ENCODE measurements at places on chromosomes 13 and 19.
A peak's percentile ranks its signal among the peaks of the same experiment; 100 is the strongest.

- DNase-seq: no peak
Observed at GRCh38 chr13:85469320-85469719, 329.9 kb downstream of the SLITRK6 start.

GRCh38 chr19:5621311-5621944 is 1.1 kb downstream of the SAFB2 start:
- no peak for DNase-seq

- no peak for DNase-seq
Observed at GRCh38 chr19:18791315-18791678, 192 bp upstream of the COMP start.

- no peak for DNase-seq
Observed at GRCh38 chr13:44833139-44833538, 156.1 kb downstream of the NUFIP1 start.

GRCh38 chr19:30070968-30071632 is 129.1 kb downstream of the URI1 start:
- DNase-seq: peak; percentile 40

- no peak for DNase-seq
Observed at GRCh38 chr19:6826281-6826920, 53.9 kb downstream of the VAV1 start.

DNA sequence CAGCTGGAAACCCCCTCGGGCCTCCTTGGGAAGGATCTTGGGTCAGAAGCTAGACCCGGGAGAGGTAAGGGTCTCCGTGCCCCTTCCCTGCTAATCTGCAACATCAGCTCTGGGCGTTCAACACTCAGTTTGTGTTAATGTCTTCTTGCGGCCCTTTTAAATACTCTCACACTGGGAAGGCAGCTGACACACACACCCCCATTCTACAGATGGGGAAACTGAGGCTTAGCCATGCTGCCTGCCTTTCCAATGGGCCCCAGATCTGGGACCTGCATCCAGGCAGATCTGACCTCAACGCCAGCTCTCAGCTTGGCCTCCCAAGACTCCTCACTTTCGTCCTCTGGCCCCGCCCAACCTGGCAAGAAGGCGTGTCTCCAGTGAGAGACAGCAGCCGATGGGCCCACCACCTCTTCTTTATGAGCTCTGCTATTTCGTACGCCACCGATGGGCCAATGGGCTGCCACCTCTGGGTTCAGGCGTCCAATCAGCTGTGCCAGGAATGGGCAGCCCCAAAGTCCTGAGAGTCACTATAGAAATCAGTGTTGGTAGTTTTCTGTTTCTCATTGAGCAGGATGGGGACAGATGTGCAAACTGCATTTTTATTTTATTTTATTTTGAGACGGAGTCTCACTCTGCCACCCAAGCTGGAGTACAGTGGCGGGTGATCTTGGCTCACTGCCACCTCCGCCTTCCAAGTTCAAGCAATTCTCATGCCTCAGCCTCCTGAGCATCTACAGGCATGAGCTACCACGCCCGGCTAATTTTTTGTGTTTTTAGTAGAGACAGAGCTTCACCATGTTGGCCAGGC is 43.8 kb downstream of the DNM2 start:
- DNase-seq: no peak

DNA sequence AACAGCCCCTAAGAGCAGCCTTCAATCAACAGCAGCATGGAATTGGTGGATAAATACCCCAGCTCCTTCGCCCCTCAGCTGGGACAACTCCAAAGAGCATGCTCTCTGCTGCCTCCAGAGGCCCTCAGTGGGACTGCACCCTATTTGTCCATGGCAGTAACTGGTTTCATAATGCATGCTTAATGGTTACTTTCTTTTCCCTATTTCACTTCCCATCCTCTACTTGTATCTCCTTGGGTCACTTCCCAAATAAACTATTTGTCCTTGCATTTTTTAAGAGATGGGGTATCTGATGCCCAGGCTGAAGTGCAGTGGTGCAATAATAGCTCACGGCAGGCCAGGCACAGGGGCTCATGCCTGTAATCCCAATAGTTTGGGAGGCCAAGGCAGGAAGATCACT is 13.5 kb upstream of the TPM4 start:
- DNase-seq: no peak

- DNase-seq: no peak
Observed at GRCh38 chr13:74743992-74744391, 609.8 kb upstream of the KLF12 start.

DNA sequence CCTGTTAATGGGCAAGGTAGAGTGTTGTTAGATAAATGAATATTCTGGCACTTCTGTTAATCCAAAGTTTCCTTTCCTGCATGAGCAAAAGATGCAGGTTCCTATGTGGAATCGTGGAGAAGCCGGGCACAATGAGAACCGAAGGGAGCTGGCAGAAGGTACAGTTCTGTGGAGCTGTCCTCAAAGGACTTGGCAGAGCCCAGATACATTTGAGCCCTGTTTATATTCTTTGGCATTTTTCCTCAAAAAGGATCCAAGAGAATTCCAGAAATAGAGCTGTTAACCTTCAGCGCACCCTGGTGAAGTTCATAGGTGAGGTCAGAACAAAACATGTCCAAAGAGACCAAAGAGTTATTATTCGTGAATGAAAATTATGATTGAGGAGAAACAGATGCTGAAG is 4.0 kb upstream of the DLEU7 start:
- no peak for DNase-seq

DNA sequence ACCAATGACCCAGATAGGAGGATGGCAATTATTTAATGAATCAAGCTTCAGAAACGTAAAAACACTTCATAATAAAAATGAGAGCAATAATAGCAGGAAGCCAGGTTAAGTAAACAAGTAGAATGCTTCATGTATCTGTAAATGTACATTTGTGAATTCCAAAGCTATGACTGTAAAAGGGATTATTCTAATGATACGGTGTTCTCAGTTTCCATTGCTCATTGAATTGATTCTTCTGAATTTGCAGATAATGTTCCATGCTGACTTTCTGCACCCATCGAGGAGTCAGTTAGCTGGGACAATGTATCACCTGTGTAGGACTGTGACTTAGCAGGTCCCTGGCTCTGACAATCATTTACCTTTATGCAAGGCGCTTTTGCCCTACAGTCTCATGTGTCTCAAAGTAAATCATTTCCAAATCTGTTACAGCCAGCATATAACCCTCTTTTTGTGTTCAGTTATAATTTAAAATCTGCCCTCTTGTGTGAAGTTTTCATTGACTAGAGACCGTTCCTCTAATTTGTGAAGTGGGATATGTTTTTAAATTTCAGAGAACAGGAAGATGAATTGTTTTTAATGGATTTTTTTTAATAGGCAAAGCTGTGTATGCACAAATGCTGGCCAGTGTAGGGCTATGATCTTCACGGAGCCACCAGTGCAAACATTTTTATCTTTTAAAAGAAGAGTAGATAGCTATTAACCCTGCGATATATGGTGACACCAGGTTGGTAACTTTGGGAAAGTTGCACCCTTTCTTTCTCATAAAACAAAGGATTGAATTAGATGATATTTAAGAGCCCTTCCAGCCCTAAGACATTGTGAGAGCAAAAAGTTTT is 267.1 kb downstream of the KLF5 start:
- no peak for DNase-seq

GRCh38 chr13:41312176-41312500 is 1.1 kb downstream of the NAA16 start:
- DNase-seq: peak; percentile 54

GRCh38 chr13:95512957-95513356 is 39.6 kb upstream of the CLDN10 start:
- DNase-seq: no peak

DNA sequence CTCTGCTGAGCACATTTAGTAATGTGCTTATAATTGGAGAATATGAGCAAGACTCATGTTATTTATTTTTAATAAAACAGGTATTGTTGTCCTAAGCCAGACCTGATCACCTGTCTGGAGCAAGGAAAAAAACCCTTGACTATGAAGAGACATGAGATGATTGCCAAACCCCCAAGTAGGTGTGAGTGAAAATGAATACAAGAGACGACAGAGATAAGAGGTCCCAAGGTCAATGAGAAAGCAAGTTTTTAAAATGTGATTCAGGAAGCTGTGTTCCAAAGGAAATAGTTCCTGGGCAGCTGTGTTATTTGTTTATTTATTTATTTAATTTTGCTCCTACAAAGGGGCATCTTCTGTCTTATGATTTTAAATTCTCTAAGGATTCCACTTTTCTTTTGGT is 83.1 kb downstream of the ZNF486 start:
- DNase-seq: no peak

DNA sequence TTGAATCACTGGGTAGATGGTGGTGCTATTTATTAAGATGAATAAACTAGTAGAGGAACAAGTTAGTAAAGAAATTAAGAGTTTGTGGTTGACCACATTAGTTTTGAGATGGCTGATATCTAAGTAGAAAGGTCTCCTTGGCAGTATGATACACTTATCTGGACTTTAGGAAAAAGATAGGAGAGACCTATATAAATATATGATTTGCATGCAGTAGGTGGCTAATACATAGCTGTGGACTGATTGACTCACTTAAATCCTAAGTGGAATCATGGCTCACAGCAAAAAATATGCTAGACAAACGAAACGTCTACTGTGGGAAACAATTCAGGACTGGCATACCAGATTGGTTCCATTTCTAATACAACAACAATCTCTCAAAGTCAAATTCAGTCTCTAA is 92.0 kb downstream of the CAB39L start:
- no peak for DNase-seq

DNA sequence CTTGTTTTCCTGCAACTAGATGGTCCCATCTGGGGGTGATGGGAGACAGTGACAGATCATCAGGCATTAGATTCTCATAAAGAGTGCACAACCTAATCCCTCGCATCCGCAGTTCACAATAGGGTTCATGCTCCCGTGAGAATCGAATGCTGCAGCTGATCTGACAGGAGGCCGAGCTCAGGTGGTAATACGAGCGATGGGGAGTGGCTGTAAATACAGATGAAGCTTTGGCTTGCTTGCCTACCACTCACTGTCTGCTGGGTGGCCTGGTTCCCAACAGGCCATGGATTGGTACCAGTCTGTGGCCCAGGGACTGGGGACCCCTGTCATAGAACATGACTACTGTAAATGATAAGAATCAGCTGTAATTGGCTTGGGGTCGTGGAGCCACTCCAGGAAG is 28.0 kb downstream of the WDR88 start:
- DNase-seq: no peak

GRCh38 chr19:3369337-3370213 is 3.2 kb downstream of the NFIC start:
- DNase-seq: peak; percentile 59

GRCh38 chr19:18392926-18393325 is 4.5 kb downstream of the LRRC25 start:
- DNase-seq: no peak

GRCh38 chr13:25380082-25380481 is 8.3 kb downstream of the ATP8A2 start:
- no peak for DNase-seq

DNA sequence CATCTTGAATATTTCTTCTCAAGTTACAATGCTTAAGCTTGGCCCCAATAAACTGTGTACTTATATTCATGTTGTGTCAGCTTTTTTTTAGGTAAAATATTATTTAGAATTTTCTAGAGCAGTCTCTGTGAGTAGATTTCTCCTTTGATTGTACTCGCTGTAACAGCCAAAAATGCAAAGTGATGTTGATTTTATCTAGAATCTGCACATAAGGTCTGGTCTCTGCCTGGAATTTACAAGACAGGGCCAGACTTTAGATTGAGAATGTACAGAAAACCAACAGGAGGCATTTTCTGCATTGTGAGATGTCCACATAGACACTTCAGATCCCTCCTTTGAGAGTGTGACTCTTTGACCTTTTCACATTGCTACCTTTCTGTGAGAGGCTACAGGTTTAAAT is 43.1 kb upstream of the ZNF681 start:
- DNase-seq: no peak

DNA sequence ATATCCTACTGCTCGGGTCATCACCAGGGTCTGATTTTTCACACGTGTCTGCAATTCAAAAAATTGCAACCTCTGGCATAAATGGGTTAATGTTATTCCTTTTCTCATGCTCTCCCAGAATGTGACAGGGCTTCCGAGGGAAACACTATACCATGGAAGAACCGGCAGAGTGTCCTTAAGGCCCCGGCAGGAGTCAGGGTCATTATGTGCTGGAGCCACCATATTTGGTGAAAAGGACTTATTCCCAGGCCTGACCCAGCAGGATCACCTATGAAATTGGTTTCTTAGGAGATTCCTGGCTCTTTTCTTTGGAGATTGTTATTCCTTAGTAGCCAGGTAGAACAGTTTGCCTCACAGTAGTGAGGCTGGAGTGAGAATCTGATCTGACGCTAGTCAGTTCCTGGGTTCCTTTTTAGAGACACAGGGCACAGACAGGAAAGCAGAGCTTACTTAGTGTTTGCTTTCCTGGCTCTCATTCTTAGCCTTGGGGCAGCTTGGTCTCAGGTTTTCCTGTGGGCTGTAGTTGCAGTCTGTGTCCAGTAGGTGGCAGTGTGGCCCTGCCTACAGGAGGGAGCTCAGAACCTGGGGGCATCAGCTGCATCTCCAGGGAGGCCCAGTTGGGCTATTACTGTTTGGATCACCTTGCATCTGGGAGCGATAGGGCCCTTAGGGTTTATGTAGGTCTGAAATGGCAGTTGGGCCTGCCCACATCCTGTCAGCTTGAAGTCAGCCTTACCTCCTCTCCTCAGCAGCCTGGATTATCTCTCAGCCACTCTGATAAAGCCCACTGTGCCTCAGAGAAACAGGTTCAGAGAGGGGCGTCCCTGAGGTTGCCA is 12.4 kb downstream of the SNRNP70 start:
- DNase-seq: peak; percentile 8

DNA sequence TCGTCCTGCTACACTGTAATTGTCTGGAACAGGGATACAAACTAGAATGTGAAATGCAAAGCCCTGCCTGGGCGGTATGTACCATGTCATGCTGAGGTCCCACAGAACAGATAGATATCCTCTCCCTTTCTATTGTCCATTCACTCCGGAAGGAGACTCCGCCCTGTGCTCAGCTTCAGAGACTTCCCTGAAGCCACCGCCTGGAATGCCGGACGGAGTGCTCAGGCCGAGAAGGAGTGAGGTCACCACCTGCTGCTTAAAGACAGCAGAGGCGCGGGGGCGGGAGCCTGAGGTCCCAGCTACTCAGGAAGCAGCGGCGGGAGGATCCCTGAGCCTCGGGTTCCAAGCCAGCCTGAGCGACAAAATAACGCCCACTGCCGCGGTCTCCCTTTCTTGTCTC is 890 bp upstream of the ZNF611 start:
- DNase-seq: peak; percentile 41

Measured in C1 segment of cervical spinal cord (tissue), 14 donors.